ENCODE measurements at places on chromosomes 4 and X. TPM values are rescaled to one million over a fixed set of nuclear protein-coding genes. Genes with fewer than 3 reads are reported as not detected.
A peak's percentile ranks its signal among the peaks of the same experiment; 100 is the strongest.

DNA sequence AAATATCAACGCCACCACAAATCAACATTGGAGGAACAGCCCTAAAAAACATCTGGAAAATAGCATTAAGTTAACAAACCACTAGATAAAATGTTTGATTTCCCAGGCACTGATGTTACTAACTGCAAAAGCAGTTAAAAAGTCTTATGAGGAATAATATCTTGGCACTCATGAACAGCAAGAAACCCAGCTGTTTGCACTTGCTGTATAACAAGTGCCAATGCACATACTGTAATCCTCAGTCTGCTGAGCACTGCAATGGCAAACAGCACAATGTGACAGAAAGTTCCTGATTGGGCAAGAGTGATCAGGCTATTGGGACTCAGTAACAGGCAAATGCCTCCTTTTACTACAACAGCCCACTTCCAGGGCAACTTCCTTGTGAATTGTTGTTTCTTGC lies 20.8 kb upstream of the SEC24B start:
- DNase-seq: no peak

DNA sequence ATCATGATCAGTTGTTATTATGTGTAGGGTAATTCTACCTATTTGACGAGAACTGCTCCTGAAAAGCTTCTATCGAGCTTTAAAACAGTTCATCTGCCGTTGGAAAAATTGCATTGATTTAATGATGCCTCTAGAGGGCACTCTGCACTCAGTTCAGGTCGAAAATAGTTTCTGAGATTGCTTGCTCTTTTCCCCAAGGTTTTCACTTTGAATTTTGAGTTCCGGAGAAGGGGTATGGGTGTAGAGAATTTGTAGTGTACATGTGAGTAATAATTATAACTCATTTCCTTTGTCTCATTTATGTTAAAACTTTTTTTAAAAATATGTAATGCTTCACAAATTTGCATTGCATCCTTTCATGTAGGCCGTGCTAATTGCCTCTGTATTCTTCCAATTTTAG lies 28.4 kb upstream of the TNIP3 start:
- no peak for DNase-seq

- DNase-seq: no peak
Measured at GRCh38 chrX:43553257-43553656, 102.8 kb upstream of the MAOA start.

- peak; percentile 25 for DNase-seq
Measured at GRCh38 chr4:89836897-89837384, at the start of gene SNCA. TSS of gene SNCA (minus strand) at chr4:89837161. CDS start at chr4:89835667, 1,494 bp downstream.

- no peak for DNase-seq
Measured at GRCh38 chr4:167282171-167282864, 48.0 kb upstream of the SPOCK3 start.

GRCh38 chrX:130625386-130625785 lies 223.6 kb downstream of the RBMX2 start:
- DNase-seq: no peak

The PDZD4 gene
- 2.4 TPM for total RNA-seq

GRCh38 chr4:56958111-56958517 lies 19.3 kb downstream of the NOA1 start:
- peak; percentile 62 for DNase-seq

GRCh38 chr4:604131-604530 lies 21.2 kb upstream of the PDE6B start:
- DNase-seq: no peak

The CITED1 gene
- 1.5 TPM for total RNA-seq

GRCh38 chr4:16812041-16812440 lies 86.4 kb downstream of the LDB2 start:
- DNase-seq: no peak

DNA sequence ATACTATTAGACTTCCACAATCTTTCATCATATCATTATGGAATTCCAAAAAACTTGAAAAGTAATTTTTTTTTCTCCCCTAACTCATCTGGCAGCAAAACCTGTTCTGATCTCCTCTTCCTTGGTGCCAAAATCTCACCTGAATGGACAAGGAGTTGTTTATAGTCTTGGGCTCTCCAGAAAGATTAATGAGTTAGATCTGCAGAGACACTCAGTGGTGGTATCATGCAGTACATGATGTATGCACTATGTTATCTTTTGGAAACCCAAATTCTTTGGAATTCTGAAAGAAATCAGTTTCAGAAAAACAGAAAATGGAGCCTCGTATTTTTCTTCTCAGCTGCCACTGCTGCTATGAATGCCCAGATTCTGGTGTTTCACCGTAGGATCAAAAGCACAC lies 11.7 kb downstream of the GPM6B start:
- DNase-seq: no peak

DNA sequence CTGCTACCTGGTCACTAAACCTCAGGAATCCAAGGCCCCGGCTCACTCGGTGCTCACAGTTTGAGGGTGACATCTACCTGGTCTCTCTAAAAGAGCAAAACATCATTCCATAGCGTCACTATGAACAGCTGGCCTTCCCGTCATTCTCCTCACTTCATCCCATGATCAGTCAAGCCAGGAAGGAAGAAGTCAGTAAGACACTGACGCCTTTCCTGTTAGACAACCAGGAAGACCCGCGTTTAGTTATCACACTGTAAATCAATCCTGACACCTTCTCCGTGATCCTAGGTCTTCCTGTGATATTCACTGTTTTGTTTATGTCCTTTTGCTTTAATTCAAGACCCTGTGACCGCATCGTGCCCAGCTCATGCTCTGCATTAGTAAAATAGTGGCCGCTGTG lies 31.6 kb upstream of the CDKN2AIP start:
- DNase-seq: no peak

- no peak for DNase-seq
Measured at GRCh38 chr4:73028621-73029020, 40.9 kb downstream of the COX18 start.

The GPC4 gene
- total RNA-seq: 13.0 TPM

DNA sequence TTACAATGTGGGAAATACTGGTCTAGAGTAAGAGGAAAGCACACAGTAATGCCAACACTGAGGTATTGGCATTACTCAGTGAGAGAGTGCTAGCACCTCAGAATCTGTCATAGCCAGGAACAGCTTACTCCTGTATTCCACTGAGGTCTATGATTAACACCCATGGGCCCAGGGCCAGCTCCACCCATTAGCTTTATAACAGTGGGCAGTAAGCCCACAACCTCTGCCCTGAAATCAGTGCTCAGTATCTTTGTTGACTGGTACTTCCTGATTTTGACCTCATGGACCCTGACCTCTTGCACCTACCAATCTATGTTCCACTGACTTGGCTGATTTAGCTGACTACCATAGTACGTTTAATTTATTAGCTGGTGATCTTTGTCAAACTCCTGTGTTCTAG lies 56.1 kb downstream of the LANCL3 start:
- no peak for DNase-seq

- DNase-seq: no peak
Measured at GRCh38 chr4:145199051-145199716, 18.8 kb upstream of the OTUD4 start.

GRCh38 chr4:149409146-149409545 lies 406.5 kb downstream of the IQCM start:
- DNase-seq: no peak

The PHF8 gene
- 13.9 TPM for total RNA-seq

DNA sequence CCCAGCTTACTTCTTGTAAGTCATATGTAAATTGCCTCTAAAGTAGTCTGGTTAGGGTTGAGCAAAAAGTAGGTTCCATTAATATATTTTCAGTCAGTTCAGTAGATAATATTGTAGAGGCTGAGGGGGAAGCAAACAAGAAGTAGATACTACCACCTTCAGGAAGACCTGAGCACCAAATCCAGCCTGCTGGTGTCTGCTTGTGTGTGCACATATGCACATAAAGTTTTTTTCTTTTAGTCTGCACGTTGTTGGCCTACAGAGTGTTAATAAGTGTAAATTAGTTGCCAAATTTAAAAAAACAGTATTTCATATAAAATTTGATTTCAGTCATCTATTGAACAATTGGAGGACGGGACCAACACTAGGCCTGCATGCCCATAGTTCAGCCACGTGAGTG lies 76.7 kb downstream of the CCKAR start:
- no peak for DNase-seq
